ENCODE measurements at places on chromosomes 7 and 10. TPM values are rescaled to one million over a fixed set of nuclear protein-coding genes. Genes with fewer than 3 reads are reported as not detected.
A peak's percentile ranks its signal among the peaks of the same experiment; 100 is the strongest.

DNA sequence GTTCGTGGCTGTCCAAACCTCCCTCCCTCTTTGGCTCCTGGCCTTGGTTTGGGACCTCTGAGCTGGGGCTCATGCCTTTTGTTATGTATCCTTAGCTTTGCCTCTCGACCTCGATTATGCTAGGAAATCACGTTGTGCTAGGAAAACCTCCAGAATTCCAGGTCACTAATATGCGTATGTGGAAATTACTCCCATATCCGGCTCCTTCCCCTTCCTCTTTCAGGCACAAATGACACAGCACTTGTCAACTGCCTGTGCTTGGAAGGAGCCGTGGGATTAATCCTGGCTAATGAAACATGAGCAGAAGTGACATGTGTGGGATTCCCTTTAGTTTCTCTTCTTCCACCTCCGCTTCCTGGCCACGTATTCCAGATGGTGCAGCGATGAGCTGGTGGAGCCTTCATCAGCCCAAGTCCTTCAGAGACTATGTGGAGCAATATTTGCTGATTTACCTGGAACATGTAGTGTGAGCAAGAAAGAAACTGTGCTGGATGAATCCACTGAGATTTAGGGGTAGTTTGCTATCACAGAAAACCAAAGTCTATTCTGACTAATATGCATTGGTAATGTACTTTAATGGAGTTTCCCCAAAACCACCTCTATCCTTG, 149.2 kb downstream of the REEP3 start:
- H3K4me1 ChIP-seq, result peaks cover 17% of the 10 kb centered on the region
- H3K27me3 ChIP-seq, result no peaks in the 10 kb centered on the region
- H3K4me3 ChIP-seq, result peak overlapping the region; percentile 43

DNA sequence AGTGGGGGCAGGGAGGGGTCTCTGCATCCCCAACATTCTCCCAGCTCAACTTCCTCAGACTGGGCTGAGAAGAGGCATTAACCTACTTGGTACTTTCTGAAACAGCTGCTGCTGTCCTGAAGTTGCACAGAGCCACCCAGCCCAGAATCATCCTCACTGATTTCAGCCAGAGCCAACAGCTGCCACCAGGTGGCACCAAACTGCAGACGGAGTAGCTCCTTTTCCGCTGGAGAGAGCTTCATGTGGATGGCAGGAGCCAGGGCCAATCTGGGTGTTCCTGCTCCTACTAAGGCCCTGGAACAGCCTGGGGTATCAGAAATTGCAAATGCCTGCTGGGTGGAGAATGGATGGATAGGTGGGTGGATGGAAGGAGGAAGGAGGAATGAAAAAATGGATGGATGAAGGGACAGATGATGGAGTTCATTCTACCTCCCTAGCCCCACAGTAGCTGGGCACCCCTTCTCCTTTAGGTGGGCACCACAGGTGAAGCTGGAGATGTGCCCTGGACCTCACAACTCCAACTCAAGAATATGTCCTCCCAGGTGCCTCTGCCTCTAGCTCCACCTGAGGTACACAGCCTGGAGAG, 11.8 kb upstream of the DRGX start:
- no peaks in the 10 kb centered on the region for H3K36me3 ChIP-seq
- H3K27ac ChIP-seq, result no peak overlapping the region
- H3K4me1 ChIP-seq, result peaks cover 3% of the 10 kb centered on the region
- no peak overlapping the region for H3K4me3 ChIP-seq
- H3K27me3 ChIP-seq, result peaks cover 3% of the 10 kb centered on the region

GRCh38 chr7:107499731-107500130, 29.9 kb downstream of the GPR22 start:
- H3K4me1 ChIP-seq, result no peaks in the 10 kb centered on the region
- H3K4me3 ChIP-seq, result no peak overlapping the region
- H3K36me3 ChIP-seq, result peaks cover 1% of the 10 kb centered on the region
- H3K27me3 ChIP-seq, result no peaks in the 10 kb centered on the region
- no peak overlapping the region for H3K27ac ChIP-seq

DNA sequence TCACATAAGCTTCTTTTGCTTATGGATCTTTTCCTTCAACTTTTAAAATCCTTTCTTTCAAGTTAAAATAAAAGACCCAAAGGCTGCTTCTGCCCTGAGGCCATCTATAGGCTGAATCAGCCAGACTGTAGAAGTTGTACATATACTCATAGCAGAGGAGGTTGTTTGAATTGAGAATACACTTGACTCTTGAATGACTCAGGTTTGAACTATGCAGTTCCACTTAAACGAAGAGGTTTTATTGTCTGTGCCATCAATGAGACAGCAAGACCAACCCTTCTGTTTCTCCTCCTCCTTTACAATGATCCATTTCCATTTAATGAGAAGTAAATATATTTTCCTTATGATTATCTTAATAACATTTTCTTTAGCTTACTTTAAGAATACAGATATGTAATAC, 5.8 kb downstream of the ZNF365 start:
- no peaks in the 10 kb centered on the region for H3K36me3 ChIP-seq
- no peak overlapping the region for H3K27ac ChIP-seq

DNA sequence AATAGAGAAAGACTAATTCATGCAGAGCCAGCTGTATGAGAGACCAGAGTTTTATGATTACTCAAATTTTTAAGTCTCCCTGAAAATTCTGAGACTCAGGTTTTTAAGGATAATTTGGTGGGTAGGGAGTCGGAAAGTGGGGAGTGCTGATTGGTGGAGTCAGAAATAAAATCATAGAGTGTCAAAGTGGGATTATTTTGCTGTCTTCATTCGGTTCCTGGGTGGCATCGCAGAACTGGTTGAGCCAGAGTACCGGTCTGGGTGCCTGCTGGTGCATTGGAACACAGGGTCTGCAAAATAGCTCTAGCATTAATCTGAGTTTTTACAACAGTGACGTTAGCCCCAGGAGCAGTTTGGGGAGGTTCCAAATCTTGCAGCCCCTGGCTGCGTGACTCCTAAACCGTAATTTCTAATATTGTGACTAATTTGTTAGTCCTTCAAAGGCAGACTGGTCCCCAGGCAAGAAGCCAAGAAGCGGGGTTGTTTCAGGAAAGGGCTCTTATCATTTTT, 32.4 kb downstream of the GPRIN2 start:
- H3K4me1 ChIP-seq, result no peaks in the 10 kb centered on the region
- no peaks in the 10 kb centered on the region for H3K27me3 ChIP-seq
- H3K4me3 ChIP-seq, result no peak overlapping the region
- DNase-seq, result no peak

- no peaks in the 10 kb centered on the region for H3K27me3 ChIP-seq
- H3K27ac ChIP-seq, result no peak overlapping the region
- no peaks in the 10 kb centered on the region for H3K36me3 ChIP-seq
- peaks cover 5% of the 10 kb centered on the region for H3K4me1 ChIP-seq
- no peak for DNase-seq
- H3K4me3 ChIP-seq, result no peak overlapping the region
Measured at GRCh38 chr7:87671-88070, 104.7 kb upstream of the FAM20C start.

DNA sequence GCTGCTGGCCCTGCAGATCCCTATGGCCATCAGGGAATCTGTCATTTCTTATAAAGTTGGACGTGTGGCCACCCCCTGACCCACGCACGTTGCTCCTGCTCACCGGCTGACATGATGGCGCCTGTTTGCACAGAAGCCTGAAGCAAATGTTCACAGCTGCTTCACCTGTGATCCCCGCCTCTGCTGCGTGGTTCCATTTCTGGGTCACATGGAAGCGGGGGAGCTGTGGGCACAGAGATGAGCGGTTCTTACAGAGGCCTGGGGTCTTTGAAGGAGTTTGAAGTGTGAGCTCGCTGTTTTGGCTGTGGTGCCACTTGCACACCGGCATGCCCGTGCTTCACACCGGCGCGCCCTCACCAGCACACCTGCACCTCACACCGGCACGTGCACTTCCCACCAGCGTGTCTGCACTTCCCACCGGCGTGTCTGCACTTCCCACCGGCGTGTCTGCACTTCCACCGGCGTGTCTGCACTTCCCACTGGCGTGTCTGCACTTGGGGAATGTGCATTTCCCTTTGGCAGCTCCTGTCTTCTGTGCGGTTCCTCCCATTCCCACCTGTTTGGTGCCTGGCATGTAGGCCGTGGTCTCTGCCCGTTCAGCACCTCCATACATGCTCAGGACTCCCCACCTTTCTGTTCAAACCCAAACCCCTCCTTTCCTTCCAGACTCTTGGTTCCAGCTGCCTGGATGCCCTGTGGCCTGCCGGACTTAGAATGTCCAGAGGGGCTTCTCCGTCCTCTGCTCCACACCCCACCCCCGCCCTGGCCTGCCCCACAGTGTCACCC, 86.7 kb downstream of the INPP5A start:
- H3K4me1 ChIP-seq, result no peaks in the 10 kb centered on the region
- no peaks in the 10 kb centered on the region for H3K27me3 ChIP-seq
- H3K27ac ChIP-seq, result no peak overlapping the region
- peaks cover 17% of the 10 kb centered on the region for H3K36me3 ChIP-seq
- H3K4me3 ChIP-seq, result no peak overlapping the region

- peak overlapping the region; percentile 97 for H3K4me3 ChIP-seq
- 0 out of 2 replicates have a peak, but pooled peaks cover 3% of the 10 kb centered on the region for H3K36me3 ChIP-seq
- peak overlapping the region; percentile 77 for H3K27ac ChIP-seq
- H3K4me1 ChIP-seq, result no peaks in the 10 kb centered on the region
Measured at GRCh38 chr7:123749537-123749857, 694 bp upstream of the WASL start.

DNA sequence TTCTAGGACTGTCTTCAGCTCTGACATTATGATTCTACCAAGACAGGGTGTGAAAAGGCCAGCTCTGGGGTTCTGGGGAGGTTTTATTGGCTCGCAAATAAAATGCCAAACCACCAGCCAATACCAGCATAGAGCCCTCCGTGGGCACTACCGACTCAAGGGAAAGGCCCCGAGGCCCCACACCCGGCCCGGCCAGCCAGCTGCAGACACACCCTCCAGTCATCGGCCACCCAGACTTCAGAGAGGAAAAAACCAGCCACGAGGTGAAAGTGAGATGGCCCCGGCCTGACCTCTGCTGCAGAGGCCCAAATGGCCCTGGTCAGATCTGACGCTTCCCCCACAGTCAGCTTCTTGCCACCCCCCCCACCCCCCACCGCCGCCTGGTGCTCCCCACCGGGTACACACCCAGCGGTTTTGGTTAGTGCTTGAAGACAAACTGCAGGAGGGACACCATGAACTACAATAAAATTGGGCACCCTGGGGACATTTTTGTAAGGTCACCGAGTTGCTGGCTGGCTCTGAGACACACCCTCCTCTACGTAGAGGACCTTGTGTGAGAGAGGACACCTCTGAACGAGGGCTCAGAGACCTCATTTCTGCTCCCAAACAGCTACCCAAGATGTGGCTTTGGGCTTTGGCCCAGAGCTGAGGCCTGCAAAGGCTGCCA, 79.9 kb downstream of the PRKAG2 start:
- no peak overlapping the region for H3K27ac ChIP-seq
- no peaks in the 10 kb centered on the region for H3K4me1 ChIP-seq
- DNase-seq, result no peak
- H3K27me3 ChIP-seq, result no peaks in the 10 kb centered on the region
- no peaks in the 10 kb centered on the region for H3K36me3 ChIP-seq

The LLCFC1 gene
- total RNA-seq, result not detected

GRCh38 chr10:91022924-91023699, 102.2 kb upstream of the ANKRD1 start:
- DNase-seq, result no peak
- no peak overlapping the region for H3K4me3 ChIP-seq

DNA sequence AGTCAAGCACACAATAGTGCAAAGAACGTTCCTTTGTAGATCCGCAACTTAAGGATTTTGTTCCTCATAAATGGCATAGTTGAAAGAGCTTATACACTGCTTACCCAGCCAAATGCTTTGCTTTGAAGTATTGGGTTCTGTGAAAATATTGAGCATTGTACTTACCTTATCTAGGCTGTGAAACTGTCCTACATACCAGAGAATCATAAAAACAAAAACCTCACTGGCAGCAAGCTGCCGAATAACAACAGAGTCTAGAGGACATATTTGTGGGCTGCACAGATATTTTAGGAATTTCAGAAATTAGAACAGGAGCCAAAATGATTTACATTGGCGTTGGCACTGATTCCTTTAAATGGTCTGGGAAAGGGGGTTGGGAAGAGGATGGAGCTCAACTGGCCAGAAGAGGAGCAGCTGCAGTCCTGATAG, 174.8 kb downstream of the RTKN2 start:
- no peaks in the 10 kb centered on the region for H3K36me3 ChIP-seq
- no peak overlapping the region for H3K27ac ChIP-seq
- no peak for DNase-seq
- no peaks in the 10 kb centered on the region for H3K27me3 ChIP-seq
- no peak overlapping the region for H3K4me3 ChIP-seq

GRCh38 chr10:123744224-123744536, 78.0 kb downstream of the GPR26 start:
- DNase-seq, result no peak
- no peaks in the 10 kb centered on the region for H3K27me3 ChIP-seq
- peaks cover 10% of the 10 kb centered on the region for H3K4me1 ChIP-seq
- no peak overlapping the region for H3K4me3 ChIP-seq
- H3K27ac ChIP-seq, result no peak overlapping the region
- no peaks in the 10 kb centered on the region for H3K36me3 ChIP-seq

DNA sequence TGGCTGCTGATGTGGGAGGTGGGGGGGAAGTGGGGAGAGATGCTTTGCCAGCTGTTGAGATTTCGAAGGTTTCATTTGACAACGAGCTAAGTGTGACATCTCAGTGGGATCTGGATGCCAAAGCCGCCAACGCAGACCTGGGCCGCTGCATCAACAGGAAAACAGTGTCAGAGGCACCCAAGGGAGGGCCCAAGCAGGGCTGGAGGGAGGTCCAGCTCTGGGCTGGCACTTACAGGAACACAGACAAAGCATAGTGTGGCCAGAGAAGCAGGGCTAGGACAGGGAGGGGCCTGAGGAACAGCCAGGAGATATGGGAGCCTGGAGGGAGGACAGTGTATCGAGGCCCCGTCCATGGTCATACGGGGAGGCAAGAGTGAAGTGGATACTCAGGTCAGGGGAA, 73.1 kb downstream of the GTF2IRD1 start:
- no peak for DNase-seq
- H3K36me3 ChIP-seq, result peaks cover 65% of the 10 kb centered on the region
- peaks cover 3% of the 10 kb centered on the region for H3K4me1 ChIP-seq
- H3K27ac ChIP-seq, result no peak overlapping the region
- no peaks in the 10 kb centered on the region for H3K27me3 ChIP-seq
- no peak overlapping the region for H3K4me3 ChIP-seq

- no peaks in the 10 kb centered on the region for H3K4me1 ChIP-seq
- peaks cover 2% of the 10 kb centered on the region for H3K36me3 ChIP-seq
- H3K4me3 ChIP-seq, result no peak overlapping the region
- H3K27me3 ChIP-seq, result no peaks in the 10 kb centered on the region
- DNase-seq, result no peak
- H3K27ac ChIP-seq, result no peak overlapping the region
Measured at GRCh38 chr10:132103116-132103910, 37.6 kb downstream of the JAKMIP3 start.

The OR2A5 gene
- not detected for total RNA-seq

The SLC29A4 gene
- 12.4 TPM for total RNA-seq

GRCh38 chr10:83212632-83213334, 926.5 kb upstream of the GHITM start:
- H3K4me3 ChIP-seq, result no peak overlapping the region

The LRRC18 gene
- not detected for total RNA-seq

DNA sequence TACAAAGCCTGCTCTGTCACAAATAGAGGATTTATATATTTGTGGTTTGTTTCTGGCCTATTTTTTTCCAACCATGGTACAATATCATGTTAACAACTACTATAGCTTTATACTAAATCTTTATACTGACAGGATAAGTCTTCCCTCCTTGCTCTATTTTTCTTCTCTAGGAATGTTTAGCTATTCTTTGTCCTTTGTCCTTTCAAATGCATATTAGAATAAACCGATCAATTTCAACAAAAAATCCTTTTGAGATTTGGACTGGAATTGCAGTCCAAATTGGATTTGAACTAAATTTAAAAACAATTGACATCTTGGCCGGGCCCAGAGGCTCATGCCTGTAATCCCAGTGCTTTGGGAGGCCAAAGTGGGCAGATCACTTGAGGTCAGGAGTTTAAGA, 39.2 kb upstream of the CTTNBP2 start:
- H3K36me3 ChIP-seq, result no peaks in the 10 kb centered on the region
- DNase-seq, result no peak
- H3K27me3 ChIP-seq, result no peaks in the 10 kb centered on the region
- H3K4me1 ChIP-seq, result no peaks in the 10 kb centered on the region

The FOXI2 gene
- 0.29 TPM for total RNA-seq
